PC-3 (cell line): ENCODE measurements at places on chromosomes 12 and 14.

DNA sequence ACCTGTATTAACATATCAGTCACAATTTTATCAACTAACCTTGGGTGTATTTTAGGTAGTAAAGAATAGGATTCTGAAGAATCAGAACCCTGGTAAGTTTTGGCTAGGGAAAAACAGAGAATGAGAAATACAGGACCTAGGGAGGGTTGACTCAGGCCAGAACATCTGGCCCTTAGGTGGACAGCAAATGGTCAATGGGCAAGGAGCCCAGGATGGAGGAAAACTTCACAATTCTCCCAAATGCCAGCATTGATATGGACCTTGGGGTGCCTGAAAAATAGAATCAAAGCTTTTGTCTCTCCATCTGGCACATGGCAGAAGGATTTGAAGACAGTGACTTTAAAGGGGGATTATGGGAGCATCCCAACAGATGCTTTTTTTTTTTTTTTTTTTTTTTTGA lies 32.7 kb upstream of the PRPF39 start:
- no peak for DNase-seq

- DNase-seq: no peak
Measured at GRCh38 chr12:50127546-50127945, 15.5 kb downstream of the COX14 start.

- DNase-seq: no peak
Measured at GRCh38 chr12:13471471-13471870, 274.9 kb downstream of the EMP1 start.

DNA sequence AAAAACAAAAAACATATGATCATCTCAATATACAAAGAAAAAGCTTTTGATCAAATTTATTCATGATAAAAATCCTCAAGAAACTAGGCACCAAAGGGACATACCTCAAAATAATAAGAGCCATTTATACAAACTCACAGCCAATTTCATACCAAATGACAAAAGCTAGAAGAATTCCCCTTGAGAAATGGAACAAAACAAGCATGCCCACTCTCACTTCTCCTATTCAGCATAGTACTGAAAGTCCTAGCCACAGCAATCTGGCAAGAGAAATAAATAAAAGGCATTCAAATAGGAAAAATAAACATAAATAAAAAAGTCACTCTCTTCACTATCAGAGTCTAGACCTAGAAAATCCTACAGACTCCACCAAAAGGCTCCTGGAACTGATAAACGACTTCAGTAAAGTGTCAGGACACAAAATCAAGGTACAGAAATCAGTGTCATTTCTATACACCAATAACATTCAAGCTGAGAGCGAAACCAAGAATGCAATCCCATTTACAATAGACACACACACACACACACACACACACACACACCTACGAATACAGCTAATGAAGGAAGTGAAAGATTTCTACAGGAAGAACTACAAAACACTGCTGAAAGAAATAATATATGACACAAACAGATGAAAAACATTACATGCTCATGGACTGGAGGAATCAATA lies 1486.2 kb upstream of the SEL1L start:
- no peak for DNase-seq

GRCh38 chr14:19878029-19878642 lies 3.2 kb downstream of the OR4K2 start:
- DNase-seq: peak; percentile 67

DNA sequence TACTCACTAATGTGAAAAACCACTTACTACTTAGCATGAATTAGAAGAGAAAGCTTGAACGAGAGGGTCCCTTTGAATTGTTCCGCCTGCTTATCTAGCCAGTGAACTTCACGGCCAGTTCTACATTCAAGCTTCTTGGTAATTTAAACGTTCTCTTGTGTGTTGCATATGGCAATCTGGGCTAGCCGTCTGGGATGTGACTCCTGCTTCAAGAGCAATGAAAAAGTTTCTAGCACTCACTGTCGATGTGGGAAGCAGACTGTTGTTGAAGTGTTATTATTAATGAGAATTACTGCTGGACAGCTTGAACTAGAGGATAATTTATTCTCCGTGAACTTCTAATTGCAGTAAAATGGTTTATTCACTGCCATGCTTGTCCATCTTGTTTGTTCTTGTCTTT lies 93.9 kb downstream of the SLC15A5 start:
- no peak for DNase-seq

GRCh38 chr12:21773263-21773741 lies 1.2 kb downstream of the KCNJ8 start:
- DNase-seq: peak; percentile 11

GRCh38 chr12:62138527-62138926 lies 121.7 kb upstream of the USP15 start:
- DNase-seq: no peak

- no peak for DNase-seq
Measured at GRCh38 chr14:78202163-78202562, 32.0 kb downstream of the NRXN3 start.

DNA sequence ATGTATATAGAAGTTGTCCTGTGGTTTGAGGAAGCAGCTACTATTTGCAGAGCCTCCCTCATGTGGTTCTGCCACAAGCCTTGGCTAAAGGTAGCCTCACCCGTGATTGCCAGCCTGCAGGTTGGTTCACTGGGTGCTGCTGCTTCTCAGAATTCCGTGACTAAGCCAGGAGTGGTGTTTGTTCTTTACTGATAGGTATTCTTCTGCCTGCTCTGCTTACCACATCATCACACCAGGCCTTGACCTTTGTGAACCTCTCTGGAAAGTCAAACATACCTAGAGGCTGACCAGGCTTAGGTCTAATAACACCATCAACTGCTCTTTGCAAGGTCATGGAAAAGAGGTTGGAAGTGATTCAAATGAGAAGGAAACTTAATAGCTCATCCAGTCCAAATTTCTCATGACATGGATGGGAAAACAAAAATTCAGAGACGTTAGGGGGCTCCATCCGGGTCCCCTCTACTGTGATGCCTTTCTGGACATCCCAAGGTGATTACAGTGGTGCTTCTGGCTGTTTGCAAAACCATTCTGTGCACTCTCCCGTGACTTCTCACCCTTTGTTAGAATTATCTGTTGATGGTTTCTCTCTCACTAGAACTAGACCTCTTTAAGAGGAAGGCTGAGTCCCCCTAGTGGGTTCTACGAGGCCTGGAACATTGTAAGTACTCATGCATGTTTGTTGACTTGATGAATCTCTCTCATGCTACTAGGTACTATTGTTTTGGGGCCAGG lies 8.5 kb upstream of the SOCS2 start:
- DNase-seq: peak; percentile 97

- peak; percentile 90 for DNase-seq
Measured at GRCh38 chr12:57795354-57795753, 12.8 kb downstream of the TSFM start.

DNA sequence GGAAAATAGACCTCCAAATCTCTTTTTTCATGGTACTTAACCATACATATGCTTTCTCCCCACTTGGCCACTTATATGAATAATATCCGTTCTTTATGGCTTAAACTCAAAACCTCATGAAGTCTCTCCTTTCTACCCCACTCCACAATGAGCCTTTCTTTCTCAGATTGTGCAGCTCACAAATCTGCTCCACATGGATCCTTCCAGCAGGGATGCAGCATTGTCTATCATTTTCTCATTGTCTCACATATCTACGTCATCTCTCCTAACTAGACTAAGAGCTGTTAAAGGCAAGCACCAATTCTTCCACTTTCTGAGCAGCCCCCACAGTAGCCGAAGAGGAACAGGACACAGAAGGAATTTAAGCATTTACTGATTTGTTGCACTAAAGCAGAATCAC lies 106.4 kb downstream of the HECTD4 start:
- no peak for DNase-seq

DNA sequence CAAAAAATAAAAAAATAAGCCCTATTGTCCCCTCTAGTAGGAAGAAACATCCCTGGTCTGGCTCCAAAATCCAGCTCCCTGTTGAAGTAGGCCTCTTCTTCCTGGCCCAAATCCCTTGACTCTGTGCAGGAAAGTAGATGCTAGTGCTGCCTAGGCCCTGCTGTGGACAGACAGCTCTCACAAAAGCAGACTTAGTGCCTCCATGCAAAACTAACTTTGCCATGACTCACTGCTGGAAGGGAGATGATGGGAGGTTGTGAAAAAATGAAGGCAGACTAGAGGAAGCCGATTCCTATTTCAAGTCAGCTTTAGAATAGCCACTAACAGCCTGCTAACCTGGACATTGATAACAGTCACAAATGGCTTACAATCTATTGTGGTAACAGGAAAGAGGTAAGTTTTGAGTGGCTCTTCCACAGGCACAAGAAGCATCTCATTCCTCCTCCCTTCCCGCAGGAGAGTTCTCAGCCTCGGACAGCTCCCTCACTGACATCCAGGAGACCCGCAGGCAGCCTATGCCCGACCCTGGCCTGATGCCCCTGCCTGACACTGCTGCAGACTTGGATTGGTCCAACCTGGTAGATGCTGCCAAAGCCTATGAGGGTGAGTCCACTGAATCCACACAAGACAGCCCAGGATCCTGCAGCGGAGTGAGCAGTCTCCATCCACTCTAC lies 198.9 kb upstream of the RGS6 start:
- DNase-seq: no peak

DNA sequence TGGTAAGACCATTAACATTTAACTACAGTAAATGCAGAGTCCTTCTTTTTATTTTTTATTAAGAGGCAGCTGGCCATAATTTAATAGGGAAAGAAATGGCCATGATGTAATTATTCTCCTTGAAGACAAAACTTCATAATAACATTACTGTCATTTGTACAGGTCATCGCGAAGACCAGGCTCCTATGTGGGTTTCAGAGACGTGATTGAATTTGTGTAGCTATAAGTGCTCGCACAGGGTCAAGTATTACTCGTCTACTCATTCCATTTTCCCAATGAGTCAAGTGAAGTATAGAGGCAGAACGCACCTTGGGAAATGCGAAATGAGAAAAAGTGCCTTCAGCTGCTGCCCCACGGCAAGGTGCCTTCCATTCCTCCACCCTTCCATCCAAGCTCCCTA lies 40.4 kb downstream of the EGLN3 start:
- no peak for DNase-seq

DNA sequence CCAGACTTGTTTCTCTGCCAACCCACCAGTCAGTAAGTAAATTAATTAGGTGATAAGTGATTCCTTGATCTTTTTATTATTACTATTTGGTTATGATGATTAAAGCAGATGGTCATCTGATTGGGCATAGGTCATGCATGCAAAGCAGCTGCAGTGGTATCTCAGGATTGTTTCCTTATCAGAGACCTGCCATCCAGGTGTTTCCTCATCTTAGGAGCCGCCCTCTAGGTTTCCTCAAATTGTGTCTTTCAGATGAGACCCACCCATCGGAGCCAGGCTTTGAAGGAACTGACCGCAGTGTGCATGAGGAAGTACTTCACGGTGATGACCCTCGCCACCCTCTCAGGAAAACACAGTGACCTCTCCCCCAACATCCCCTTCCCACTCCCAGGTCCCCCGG lies 63.3 kb downstream of the ZFP36L1 start:
- no peak for DNase-seq

DNA sequence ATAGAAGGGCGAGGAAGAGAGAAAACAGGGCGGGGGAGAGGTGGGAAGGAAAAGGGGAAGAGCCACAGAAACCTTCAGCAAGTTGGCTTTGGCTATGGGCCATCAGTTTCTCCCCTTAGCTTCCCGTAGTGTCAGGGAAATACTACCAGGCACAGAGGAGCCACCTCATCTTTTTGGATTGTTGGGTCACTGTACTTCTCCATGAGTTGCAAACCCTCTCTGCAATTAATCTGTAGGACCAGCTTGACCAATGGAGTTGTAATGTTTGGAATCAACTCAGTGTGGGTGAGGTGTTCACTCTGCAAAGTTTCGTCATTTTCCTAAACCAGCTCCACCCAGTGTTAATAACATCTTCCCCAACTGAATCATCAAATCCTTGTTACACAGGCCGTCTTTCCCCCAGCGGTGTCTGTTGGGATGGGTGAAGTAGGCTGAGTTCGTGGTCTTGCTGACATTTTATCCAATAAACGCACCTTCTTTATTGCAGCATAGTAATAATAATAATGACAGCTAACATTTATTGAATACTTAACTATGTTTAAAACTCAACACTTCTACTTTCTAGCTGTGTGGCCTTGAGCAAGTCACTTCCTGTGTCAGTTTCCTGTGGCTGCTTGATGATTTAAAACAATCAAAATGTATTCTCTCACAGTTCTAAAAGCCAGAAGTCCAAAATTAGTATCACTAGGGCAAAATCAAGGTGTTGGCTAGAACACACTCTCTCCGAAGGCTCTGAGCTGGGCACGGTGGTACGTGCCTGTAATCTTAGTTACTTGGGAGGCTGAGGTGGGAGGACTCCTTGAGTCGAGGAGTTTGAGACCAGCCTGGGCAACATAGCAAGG lies 8.1 kb upstream of the GLTP start:
- peak; percentile 90 for DNase-seq
